ENCODE measurements at places on chromosomes 11 and 22. TPM values are rescaled to one million over a fixed set of nuclear protein-coding genes. Genes with fewer than 3 reads are reported as not detected.
A peak's percentile ranks its signal among the peaks of the same experiment; 100 is the strongest.

The CTSC gene
- 124 TPM for total RNA-seq

GRCh38 chr22:37273846-37274225 lies 8.5 kb upstream of the CYTH4 start:
- no peak for DNase-seq

GRCh38 chr11:121699801-121700200 lies 247.0 kb upstream of the SORL1-AS1 start:
- DNase-seq, result no peak

- peak; percentile 83 for DNase-seq
Observed at GRCh38 chr11:14422052-14422813, 63.2 kb upstream of the RRAS2 start.

The SORL1 gene
- 4.9 TPM for total RNA-seq

DNA sequence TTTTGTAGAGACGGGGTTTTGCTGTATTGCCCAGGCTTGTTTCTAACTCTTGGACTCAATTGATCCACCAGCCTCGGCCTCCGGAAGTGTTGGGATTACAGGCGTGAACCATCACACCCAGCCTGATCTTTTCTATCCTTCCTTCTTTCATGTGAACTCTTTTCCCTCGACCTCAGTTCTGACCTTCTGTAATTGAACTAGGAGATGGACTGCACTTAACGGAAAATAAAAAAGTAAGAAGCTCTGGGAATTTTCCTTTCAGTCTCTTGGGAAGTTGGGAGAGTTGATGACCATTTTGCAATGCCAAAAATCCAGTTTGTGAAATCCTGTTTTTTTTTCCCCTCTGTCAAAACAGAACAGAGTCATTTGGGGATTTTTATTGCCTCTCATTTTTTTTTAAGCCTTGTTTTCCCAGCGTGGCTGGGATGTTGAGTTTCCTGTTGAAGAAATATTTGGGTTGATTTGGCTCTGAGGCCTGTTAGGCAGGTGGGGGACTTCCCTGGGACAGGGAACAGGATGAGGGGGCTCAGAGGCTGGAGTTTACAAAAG lies 26.9 kb upstream of the CYB5R3 start:
- no peak for DNase-seq

- peak; percentile 79 for DNase-seq
Observed at GRCh38 chr11:65498977-65499712, at the start of gene MALAT1. Gene MALAT1, plus strand, starts transcription at chr11:65499045.

DNA sequence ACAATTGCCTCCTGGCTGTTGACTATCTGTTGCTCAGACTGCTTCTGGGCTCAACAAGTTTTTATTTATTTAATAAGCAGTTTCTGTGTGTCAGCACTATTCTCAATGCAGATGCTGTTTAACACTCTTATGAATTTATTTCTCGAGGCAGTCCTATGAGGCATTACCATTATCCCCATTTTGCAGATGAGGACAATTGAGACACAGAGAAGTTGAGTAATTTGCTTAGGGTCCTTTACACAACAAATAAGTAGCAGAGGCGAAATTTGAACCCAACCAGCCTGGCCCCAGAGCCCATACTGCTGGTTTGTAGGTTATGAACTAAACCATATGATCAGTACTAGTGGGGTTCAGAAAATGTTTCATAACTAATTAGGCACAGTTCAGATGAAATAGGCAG lies 58.7 kb downstream of the APIP start:
- no peak for DNase-seq

DNA sequence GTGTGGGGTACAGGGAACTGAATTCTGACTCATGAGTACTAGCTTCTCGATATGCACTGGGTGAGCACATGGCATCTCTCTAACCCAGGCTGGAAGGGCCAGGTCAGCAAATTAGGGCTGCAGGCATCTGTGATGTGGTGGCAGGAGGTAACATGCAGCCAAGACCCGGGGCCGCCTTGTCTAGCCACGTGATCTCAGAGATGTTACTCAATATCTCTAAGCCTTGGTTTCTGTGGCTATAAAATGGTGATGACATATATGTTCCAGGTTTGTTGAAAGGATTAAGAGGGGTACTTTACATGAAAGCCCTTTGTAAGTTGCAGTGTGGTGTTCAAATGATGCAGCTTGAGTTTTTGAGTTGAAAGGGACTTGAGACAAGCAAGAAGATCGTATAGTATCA lies 3.2 kb downstream of the ST14 start:
- peak; percentile 47 for DNase-seq

DNA sequence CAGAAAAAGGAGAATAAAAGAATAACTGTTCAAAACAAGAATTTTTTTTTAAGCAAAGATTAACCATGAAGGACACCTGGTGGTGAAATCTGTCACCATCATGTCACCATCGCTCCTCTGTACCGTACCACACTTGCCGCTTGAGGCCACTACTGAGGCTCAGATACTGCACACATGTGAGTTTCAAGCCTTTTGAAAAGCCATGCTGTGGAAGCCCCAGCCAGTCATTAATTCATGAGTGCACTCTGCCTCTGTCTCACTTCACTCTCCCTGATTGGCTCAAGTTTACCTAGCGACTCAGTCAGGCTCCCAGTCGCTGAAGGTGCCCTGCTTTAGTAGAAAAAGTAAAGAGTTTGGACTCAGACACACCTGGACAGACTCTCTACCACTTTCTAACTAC lies 6.6 kb upstream of the MS4A12 start:
- DNase-seq, result no peak

- DNase-seq, result no peak
Observed at GRCh38 chr22:37535159-37535558, 15.9 kb upstream of the CARD10 start.

- no peak for DNase-seq
Observed at GRCh38 chr22:47163481-47163855, 401.0 kb downstream of the TBC1D22A start.

The SEPTIN3 gene
- 1.5 TPM for total RNA-seq

DNA sequence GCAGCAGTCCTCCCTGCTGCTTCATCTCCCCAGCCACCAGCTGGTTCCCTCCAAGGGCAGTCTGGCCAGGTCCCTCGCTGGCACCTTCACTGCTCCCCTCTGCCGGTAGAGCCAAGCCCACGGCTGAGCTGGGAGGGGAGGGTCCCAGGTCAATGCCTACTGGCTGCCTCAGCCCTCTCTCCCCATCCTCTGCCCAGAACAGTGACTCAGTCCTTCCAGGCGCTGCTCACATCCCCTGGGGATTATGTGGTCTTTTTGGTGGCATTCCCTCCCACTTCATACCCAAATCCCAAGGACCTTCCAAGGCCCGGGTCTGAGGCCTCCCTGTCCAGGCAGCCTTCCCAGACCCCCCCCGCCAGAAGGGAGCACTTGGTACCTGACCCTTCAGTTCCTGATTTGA lies 44.9 kb downstream of the WNT7B start:
- DNase-seq, result no peak

GRCh38 chr11:132249256-132249655 lies 878.8 kb downstream of the NTM start:
- no peak for DNase-seq

The DUSP8 gene
- total RNA-seq, result 2.6 TPM

All from PC-9 (cell line).